ENCODE measurements at places on chromosomes 13 and 19.

- H3K27ac ChIP-seq, result no peak overlapping the region
- peaks cover 35% of the 10 kb centered on the region for H3K4me1 ChIP-seq
- no peak overlapping the region for H3K4me3 ChIP-seq
These were observed 7.6 kb upstream of the ECH1 start for GRCh38 chr19:38838986-38839761.

- DNase-seq, result no peak
- H3K4me1 ChIP-seq, result peaks cover 98% of the 10 kb centered on the region
- H3K27me3 ChIP-seq, result no peaks in the 10 kb centered on the region
- no peak overlapping the region for H3K4me3 ChIP-seq
- peaks cover 89% of the 10 kb centered on the region for H3K36me3 ChIP-seq
These were observed 7.9 kb downstream of the TPM4 start for GRCh38 chr19:16084067-16084685.

DNA sequence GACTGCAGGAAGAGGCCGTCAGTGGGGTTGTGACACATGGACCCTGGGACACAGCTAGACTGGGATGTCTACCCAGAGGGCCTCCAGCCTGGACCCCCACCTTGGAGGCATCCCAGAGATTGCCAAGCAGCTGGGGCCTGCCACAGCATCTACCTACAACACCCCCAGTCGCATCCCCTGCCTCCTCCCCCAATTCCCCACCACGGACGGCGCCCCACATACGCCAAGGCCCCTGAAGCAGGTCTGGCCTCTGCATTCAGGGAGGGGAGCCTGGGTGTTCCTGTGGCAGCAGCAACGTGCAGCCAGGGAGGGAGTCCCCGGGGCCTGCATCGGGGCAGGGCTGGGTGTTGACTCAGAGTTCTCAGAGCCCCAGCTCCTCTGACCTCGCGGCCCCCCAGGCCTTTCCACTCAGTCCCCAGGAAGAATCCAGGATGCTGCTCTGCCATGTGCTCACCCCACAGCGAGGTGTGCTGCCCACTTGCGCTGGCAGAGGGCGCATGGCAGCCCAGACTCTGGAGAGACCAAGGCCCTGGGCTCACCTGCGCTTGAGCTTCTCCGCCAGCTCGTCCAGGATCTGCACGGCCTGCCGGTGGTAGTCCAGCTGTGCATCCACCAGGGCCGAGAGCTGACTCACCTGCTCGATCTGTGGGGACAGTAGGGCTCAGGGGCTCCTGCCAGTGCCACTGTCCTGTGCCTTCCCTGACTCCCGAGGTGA is 19.6 kb downstream of the MPND start:
- H3K36me3 ChIP-seq, result peaks cover 93% of the 10 kb centered on the region
- H3K4me3 ChIP-seq, result no peak overlapping the region
- no peaks in the 10 kb centered on the region for H3K27me3 ChIP-seq
- H3K4me1 ChIP-seq, result peaks cover 10% of the 10 kb centered on the region
- no peak overlapping the region for H3K27ac ChIP-seq
- DNase-seq, result no peak

GRCh38 chr13:73065036-73065435 is 6.2 kb downstream of the KLF5 start:
- no peak for DNase-seq
- H3K27me3 ChIP-seq, result no peaks in the 10 kb centered on the region
- H3K27ac ChIP-seq, result no peak overlapping the region
- peaks cover 4% of the 10 kb centered on the region for H3K4me1 ChIP-seq
- H3K4me3 ChIP-seq, result peak overlapping the region; percentile 14

DNA sequence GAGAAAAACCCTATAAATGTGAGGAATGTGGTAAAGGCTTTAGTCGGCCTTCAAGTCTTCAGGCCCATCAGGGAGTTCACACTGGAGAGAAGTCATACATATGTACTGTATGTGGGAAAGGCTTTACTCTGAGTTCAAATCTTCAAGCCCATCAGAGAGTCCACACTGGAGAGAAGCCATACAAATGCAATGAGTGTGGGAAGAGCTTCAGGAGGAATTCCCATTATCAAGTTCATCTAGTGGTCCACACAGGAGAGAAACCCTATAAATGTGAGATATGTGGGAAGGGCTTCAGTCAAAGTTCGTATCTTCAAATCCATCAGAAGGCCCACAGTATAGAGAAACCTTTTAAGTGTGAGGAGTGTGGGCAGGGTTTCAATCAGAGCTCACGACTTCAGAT is 11.7 kb downstream of the ZNF226 start:
- H3K4me1 ChIP-seq, result no peaks in the 10 kb centered on the region
- no peak overlapping the region for H3K27ac ChIP-seq
- H3K4me3 ChIP-seq, result no peak overlapping the region
- no peak for DNase-seq
- no peaks in the 10 kb centered on the region for H3K27me3 ChIP-seq

GRCh38 chr19:1064661-1065605 is 2.0 kb upstream of the ARHGAP45 start:
- H3K4me1 ChIP-seq, result peaks cover 54% of the 10 kb centered on the region
- no peaks in the 10 kb centered on the region for H3K27me3 ChIP-seq
- H3K27ac ChIP-seq, result peak overlapping the region; percentile 81
- peak overlapping the region; percentile 73 for H3K4me3 ChIP-seq

Data from lower lobe of right lung (tissue), 2 donors.